ENCODE measurements at places on chromosomes 5 and 9.

DNA sequence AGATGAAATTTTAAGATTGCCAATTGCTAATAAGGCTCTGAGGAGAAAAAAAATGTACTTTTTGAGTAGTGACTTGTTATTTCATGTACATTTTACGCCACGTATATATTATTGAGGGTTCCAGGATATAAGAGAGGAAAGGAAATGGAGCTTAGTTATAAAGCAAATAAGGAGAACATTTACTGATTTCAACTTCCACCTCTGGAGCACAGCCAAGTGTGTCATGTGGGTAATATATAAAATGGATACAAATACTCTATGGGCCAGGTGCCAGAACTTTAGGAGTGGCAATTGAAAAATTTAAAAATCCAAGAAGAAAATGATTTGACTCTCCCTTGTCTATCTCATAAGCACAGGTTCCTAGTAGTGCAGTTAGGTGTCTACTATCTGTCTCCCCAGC lies 45.0 kb upstream of the VLDLR start:
- no peak for DNase-seq

DNA sequence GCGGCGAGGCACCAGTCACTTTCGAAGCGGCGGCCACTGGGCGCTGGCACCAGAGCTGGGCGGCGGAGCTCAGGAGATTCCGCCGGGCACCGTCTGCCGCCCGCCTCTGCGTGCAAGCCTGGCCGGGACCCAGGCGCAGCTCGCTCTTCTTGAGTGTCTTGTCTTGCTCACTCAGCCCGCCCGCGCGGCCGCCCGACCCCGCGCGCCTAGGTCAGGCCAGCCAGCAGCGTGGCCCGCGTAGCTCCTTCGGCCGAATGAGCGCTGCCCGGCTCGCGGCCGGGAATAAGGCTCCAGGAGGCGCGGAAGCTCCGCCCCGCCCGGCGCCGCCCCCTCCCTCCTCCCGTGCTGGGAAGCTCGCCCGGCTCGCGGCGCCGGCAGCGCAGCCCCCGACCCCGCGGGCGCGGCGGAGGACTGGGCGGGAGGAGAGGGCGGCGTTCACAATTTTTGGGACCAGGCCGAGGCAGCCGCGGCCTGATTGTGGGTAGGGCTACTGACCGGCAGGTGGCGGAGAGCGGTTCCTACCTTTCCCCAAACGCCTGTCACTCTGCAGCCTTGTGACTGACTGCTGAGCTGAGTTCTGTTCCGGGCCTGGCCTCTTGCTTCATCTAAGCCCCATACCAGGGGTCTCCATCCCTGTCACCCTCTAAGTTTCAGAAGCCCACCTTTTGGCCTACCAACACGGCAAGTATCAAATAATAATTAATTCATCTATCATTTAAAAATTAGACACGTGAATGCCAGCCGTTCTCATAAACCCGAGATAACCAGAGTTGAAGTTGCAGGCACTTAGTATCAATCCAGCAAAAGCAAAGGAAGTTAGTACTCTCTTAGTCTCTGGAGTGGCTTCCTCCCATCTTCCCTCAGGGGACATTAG lies at the start of gene HBEGF:
Gene HBEGF (minus strand): TSS at position 256 of the 874 bp plus-strand sequence. CDS start 275 bp downstream, outside the sequence.
- peak; percentile 64 for DNase-seq

- DNase-seq, result no peak
These were observed 195.7 kb upstream of the CCNH start for GRCh38 chr5:87608385-87608784.

- DNase-seq, result peak; percentile 61
These were observed 73.6 kb downstream of the TLR4 start for GRCh38 chr9:117777823-117778222.

DNA sequence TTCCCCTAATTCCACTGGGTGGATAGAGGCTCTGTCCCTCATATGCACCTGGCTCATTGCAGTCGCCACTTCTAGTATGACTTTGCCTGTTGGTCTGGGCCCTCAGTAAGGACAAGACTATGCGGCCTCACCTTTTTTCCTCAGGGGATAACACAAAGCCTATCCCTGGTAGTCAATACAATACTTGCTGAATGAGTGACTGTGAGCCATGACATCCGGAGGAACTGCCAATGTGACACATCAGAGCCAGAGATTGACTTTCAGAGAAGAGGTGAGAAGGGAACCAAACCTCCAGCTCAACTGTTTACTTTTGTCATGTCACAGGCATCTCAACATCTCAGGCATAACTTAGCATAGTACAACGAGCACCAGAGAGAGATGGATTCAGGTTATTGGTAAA lies 371.3 kb downstream of the DMRT2 start:
- no peak for DNase-seq

GRCh38 chr9:133119103-133119845 lies 1.8 kb downstream of the RALGDS start:
- no peak for DNase-seq

GRCh38 chr5:142364251-142365145 lies 39.7 kb upstream of the SPRY4 start:
- DNase-seq, result no peak

GRCh38 chr5:175778951-175779503 lies 92.4 kb upstream of the CPLX2 start:
- no peak for DNase-seq

DNA sequence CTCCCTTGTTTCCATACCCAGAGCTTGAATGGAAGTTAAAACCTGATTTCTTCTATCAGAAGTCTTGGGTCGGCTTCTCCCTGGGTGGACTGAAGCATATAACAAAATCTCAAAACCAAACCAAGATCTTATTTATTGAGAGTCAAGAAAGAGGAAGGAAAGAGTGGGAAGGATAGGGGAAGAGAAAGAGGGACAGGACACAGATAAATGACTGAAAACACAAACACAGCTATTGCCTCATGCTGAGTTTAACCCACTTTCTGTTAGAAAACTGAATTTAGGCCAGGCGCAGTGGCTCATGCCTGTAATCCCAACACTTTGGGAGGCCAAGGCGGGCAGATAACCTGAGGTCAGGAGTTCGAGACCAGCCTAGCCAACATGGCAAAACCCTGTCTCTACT lies 92.9 kb downstream of the PALM2AKAP2 start:
- DNase-seq, result no peak

- no peak for DNase-seq
These were observed 458.2 kb downstream of the GADD45G start for GRCh38 chr9:90062982-90063381.

- no peak for DNase-seq
These were observed 8.8 kb downstream of the RGS7BP start for GRCh38 chr5:64514612-64515011.

- DNase-seq, result no peak
These were observed 123.5 kb upstream of the SPDL1 start for GRCh38 chr5:169460123-169460522.

GRCh38 chr9:92426501-92427145 lies 2.4 kb upstream of the OMD start:
- no peak for DNase-seq

DNA sequence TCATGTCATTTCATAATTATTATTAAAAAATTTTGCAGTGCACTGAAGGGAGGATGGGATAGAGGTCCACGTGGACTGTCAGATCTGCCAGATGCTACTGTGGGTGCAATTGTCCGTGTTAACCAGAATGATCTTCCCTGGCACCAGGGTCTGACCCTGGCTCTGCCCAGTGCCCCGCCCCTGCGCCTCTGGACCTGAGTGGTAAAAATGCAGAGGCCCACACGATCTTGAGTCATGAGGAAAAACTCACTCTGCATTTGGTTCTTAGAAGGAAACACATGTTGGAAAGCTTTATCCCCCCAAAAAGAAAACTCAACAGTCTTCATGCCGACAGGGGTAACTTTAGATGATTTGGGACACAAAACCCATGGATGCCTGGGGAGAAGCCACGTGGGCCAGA lies 20.1 kb upstream of the BARX1 start:
- no peak for DNase-seq

DNA sequence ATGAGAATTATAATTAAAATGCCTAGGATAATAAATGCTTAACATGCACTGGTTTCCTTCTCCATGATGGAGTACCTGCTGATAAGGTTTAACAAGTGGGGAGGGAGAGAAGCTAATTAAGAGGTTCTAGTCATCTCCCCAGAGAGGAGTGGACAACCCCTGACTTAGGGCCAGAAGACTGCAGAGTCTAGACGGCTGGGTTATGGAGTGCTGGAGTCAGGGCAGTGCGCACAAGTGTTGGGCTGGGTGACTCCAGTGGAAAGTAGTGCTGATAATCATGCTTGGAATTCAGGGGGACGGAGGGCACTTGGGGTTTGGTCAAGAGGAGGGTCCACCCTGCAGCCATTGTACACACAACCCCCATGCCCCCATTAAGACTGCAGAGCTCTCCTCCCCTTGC lies 32.8 kb upstream of the TGFBI start:
- no peak for DNase-seq

- DNase-seq, result no peak
These were observed 176.6 kb downstream of the CACNA1B start for GRCh38 chr9:138053996-138054752.

GRCh38 chr5:63261695-63262094 lies 683.1 kb downstream of the LRRC70 start:
- DNase-seq, result no peak

DNA sequence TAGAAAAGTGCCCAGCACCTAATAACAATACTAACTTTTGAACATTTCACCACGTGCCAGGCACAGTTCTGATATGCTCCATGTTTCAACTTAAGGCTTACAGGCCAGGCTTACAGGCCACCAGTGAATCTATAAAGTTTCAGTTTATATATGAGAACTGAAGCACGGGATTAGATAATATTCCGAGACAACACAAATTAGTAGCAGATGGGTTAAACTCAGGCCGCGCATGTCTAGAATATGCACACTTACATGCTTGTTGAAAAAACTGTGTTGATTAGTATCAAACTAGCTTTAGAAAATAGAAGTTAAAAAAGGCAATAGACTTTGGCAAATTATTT lies 587.9 kb downstream of the MTRR start:
- no peak for DNase-seq

GRCh38 chr9:136324501-136325300 lies 2.6 kb upstream of the GPSM1 start:
- DNase-seq, result no peak

DNA sequence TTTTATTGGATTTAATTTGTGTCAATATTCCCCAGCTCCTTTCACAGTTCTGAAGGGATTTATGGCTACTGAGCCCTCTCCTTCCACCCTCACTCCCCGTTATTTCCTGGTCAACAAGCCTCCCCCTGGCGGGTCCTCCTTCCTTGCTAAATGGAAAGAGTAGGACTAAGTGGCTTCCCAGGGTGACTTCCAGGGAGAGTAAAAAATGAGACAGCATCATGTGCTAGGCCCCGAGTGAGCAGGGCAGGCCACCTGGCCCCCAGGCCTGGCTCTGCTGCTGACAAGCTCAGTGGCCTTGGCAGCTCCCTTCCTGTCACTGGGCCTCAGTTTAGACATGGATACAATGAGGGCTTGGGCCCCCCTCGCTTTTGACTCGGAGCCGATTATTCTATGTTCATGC lies 201.3 kb downstream of the HSPA4 start:
- no peak for DNase-seq

DNA sequence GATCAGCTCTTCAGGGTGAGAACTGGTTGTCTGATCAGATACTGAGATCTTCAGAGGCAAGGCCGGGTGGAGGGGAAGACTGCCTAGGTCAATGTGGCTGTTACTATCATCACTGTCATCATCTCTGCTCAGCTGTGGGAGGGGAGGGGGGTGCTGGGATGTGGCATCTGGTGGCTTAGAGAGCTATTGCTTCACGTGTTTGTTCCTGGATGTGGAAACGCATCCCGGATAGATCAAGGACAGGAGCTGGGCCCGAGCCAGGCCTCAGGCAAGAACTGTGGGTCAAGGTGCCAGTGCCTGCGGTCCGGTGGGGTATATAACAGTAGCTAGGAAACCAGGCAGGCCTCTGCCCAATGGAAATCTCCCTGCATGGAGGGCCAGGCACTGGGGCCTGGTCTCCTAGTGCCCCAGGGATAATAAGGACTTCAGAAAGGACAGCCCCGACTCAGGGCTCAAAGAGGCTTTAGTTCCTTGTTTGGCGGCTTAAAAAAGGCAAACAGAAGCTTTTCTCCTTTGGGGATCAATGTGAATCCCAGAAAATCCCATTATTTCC lies 30.3 kb upstream of the TIFAB start:
- peak; percentile 38 for DNase-seq

GRCh38 chr9:76198336-76198735 lies 195.9 kb downstream of the RFK start:
- DNase-seq, result no peak

- DNase-seq, result no peak
These were observed 167.2 kb downstream of the CFAP90 start for GRCh38 chr5:7683753-7684152.

- no peak for DNase-seq
These were observed at the start of gene GAS1 for GRCh38 chr9:86947146-86948073. GAS1 (minus strand) TSS chr9:86947506; CDS start chr9:86946779, 727 bp downstream.

- DNase-seq, result no peak
These were observed 349.6 kb downstream of the SLIT3 start for GRCh38 chr5:168951356-168951755.

- no peak for DNase-seq
These were observed 115.3 kb downstream of the VAV2 start for GRCh38 chr9:133876836-133877235.

GRCh38 chr9:76161106-76161505 lies 233.1 kb downstream of the RFK start:
- DNase-seq, result no peak

GRCh38 chr9:33348998-33349397 lies 53.4 kb downstream of the AQP7 start:
- DNase-seq, result no peak
